ENCODE measurements at places on chromosomes 7 and 10.

GRCh38 chr10:122513053-122513452, 47.5 kb upstream of the DMBT1 start:
- DNase-seq = no peak

GRCh38 chr7:42017349-42017986, 219.5 kb downstream of the GLI3 start:
- no peak for DNase-seq

- no peak for DNase-seq
These were observed 639.2 kb upstream of the POT1 start for GRCh38 chr7:125568799-125569198.

DNA sequence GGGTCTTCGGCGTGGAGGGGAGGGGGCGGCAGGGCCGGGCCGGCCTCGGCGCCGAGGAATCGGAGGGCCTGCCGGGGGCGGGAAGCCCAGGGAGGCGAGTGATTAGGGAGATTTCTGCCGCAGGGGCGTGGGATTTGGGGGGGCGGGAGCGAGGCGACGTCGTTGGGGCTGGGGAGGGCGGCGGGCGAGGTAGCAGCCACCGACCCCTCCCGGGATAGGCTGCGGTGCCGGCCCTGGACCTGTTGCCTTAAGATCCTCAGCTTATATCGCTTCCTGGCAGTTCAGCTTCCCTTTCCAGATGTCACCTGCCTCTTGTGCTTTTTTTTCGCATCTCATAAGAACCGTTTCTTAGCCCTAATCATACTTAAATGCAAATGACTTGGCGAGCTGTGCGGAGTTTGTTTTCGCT, 655 bp downstream of the LMTK2 start:
- no peak for DNase-seq

DNA sequence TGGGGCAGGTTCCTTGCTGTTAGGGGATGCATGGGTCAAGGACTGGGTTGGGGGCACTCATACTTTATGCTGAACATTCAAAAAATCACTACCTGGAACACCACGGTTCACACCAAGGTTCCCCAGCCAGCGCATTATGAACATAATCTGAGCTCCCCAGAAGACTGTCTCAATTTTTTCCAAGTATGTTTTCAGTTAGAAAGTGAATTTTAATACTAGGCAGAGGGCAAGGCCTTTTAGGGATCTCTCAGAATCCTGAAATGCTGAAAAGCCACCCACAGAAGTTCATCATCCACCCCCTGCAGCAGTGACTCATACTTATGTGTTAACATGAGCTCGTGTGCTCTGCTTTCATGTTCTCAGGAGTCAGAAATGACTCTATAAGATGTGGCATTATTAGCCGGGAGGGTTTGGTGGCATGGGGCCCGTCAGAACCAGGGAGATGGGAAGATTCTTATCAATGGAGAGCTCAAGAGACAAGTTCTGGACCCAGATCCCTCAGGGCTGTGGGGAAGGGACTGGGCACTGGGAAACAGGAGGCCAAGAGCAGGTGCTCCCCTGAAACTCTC, 185.2 kb upstream of the ITGB1 start:
- no peak for DNase-seq

DNA sequence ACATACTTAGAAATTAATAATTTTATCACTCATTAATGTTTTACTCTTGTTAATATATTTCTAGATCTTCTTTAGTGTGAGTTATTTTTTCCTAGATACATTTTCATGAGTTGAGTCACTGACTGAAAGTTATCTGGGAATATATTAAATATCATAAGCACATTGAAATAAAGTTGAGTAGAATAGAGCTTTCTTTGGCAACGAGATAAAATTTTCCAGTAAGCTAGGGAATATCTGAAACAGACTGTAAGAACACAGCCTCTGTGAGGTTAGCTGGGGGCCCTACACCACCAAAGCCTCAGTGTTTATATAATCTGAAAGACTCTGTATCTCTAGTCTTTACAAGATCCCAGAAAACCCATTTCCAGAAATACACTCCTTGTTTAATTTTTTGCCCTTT, 347.8 kb upstream of the PLXDC2 start:
- DNase-seq = no peak

GRCh38 chr7:379456-380138, 89.6 kb downstream of the FOXL3 start:
- no peak for DNase-seq

GRCh38 chr7:74343281-74344131, 54.3 kb downstream of the CLIP2 start:
- DNase-seq = no peak

DNA sequence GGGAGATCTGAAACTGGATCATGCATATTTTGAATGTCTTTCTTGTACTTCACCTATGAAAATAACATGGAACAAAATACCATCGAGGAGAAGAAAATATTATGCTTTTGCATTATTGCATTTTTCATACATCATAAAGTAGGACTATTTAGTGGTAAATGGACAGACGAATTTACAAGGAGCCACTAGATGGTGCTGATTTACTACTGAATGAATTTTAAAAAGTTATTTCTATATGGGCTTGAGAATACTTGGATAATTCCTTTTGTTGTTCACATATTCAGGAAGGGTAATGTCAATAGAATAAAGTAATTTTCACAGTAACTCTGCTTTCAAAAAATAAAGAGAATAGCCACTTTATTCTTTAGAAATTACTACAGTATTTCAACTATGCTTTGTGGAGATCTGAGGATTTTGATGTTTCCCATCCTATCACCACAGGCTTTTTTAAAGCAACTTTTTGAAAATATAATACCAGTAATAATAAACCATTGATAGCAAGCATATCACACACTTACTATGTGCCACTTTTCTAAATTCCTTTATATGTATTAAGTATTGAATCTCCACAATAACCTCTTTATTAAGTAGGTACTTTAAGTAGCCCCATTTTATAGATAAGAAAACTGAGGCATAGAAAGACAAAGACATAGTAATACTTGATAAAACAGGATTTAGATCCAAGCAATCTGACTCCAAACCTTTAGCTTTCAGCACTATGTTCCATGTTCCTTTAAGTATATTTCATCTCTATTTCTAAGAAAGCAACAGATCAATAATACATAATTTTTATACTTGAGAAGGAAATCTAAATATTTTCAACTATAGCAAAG, 38.6 kb downstream of the NEBL start:
- peak; percentile 3 for DNase-seq

- no peak for DNase-seq
These were observed 6.0 kb downstream of the FAM131B start for GRCh38 chr7:143356414-143357050.

DNA sequence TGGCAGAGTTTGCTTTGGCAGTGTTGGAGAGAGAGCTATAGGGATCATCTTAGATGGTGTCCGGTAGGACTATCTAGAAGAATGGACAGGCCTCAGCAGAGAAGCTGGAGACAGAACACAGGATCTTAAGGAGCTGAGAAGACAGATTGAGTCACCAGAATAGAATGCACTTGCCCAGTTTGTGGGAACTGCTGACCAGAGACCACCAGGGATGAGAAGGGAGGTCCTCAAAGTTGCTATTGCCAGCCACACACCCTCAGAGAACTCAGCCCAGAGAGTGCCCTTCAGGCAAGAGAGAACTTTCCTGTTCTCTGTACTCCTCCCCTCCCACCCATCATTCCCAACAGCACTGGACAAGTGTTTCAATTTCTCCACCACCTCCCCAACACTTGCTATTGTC, 25.3 kb upstream of the GALNT11 start:
- no peak for DNase-seq

- DNase-seq = no peak
These were observed 24.8 kb downstream of the CCSER2 start for GRCh38 chr10:84353052-84353803.

DNA sequence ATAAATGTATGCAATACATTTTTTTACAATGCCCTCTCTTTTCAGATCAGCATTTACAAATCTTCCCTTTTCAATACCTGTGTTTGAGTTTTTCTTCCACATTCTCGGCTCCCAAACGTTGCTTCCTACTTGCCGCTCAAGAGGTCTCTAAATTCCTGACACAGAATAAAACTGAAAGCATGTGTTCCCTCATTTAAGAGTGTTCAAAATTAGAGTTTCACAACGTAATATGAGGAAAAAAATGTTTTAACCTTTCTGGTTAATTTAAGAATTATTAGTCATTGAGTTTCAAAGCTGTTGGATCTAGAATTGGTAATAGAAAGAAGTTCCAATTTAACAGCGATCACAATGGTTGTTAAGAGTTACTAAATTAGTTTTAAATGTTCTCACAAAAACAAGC, 100.4 kb downstream of the ARID5B start:
- DNase-seq = no peak

GRCh38 chr7:22845221-22845834, 22.7 kb upstream of the TOMM7 start:
- no peak for DNase-seq

DNA sequence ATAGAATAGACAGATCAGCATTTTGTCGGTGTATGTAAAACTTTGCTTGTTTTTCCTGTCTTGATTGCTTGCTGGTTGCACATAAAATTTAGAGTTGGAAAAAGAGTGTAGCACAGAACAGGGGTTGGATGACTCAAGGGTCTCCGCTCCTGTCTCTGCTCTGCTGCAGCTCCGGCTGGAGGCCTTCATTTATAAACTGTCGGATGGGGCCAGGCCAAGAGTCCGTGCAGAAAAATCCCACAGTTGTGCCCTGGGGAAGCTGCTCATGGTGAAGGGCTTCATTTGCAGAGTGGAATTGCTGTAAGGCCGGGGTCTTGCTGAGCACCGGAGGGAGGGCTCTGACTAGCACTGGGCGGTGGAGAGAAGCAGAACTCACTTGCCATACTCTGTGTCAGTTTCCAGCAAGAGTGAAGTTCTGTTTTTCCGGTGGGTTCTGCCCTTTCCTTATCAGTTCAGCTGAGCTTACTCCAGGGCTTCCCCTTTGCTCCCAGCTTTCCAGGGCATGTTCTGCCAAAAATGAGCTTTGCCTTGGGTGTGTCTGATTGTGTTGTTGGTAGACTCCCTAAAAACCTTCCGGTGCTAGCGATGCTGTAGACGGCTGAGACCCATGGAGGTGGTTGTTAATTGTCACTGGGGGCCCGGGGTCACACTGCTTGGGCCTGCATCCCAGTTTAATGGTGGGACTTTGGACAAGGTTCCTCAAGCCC, 67.2 kb downstream of the CAMK1D start:
- DNase-seq = no peak

- no peak for DNase-seq
These were observed 24.8 kb upstream of the NME8 start for GRCh38 chr7:37823557-37823956.

- DNase-seq = no peak
These were observed 40.4 kb downstream of the TAC1 start for GRCh38 chr7:97772045-97772901.

GRCh38 chr10:121128164-121128563, 277.0 kb downstream of the WDR11 start:
- DNase-seq = no peak

DNA sequence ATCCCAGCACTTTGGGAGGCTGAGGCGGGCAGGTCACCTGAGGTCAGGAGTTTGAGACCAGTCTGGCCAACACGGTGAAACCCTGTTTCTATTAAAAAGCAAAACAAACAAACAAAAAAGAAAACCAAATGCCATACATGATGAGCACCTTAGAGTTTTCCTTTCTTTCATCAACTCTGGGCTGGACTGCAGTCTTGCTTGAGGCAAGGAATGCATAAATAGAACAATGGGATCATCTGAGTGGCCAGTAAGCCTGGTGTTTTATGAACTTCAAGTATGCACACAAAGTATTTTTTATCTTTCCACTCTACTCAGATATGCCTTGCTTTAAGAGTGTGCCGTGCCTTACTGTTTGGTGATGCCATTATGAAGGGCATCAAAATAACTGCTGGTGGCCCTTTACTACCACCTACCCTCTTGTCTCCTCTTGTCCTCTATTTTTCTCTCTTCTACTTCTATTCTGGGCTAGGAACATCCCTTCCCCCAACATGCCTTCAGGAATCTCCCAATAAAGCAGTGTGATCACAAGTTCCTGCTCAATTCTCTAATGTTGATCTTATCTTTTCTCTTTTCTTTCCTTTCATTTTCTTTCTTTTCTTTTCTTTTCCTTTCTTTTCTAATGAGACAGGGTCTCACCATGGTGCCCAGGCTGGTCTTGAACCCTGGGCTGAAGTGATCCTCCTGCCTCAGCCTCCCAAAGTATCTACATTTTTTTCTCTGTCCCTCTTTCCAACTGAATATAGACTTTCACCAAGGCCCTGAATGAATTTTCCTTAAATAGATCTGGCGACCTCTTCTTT, 10.2 kb downstream of the SCD start:
- no peak for DNase-seq

DNA sequence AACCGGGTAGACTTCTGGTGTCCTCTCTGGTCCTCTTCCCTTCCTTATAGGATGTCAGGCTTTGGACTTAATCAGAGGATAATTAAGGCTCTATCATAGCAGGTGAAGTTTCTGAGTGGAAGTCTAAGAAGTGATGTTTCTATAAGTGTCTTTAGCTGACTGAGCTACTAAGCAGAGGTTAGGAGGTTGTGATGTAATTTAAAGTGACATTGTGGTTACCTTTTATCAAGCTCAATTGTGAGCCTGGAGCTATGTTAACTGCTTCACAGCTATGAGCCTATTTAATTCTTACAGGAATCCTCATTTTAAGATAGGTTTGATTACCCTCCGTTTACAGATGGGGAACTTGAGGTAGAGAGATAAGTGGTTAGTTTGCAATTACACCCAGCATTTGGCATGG, 365.1 kb downstream of the AUTS2 start:
- no peak for DNase-seq

GRCh38 chr7:70582927-70583895, 548.7 kb upstream of the GALNT17 start:
- DNase-seq = no peak

DNA sequence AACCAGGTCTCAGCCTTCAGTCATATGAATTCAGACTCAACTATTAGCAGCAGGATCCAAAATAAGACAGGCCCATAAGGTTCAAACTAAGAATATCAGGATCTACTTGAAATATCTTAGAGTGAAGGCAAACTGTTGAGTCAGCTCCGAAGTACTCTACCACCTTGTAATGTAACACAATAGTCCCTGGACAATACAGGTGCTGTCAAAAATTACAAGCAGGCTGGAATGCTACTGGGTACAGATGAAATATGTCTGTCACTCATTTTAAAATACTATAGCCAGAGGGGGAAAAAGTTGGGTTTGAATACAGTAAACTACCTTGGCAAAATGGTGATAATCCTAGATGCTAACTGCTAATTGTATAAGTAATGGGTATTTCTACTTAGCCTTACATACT, 6.8 kb downstream of the PAXIP1 start:
- no peak for DNase-seq

DNA sequence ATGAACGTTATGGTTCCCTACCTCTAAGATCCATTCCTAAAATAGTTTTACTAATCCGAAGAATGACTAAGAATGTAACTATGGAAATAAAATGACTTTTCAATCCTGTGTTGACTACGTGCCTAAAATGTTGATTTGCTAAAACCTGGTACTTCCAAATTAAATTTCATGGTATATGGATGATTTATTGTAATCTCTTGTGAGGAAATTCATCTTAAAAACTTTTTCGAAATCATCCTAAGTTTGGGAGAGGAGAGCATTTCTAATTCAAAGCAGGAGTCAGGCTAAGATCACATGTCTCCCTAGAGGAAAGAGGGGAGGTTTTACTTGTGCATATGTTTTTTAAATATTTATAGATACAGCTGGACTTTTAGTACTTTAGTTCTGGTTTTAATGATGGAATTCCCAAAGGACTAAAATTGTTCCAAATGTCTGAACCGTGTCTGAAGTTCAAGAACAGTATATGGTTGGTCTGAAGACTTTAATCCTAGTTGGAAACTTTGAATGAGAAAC, 483.9 kb downstream of the AUTS2 start:
- no peak for DNase-seq
